ENCODE measurements at places on chromosomes 16 and 17. TPM values are rescaled to one million over a fixed set of nuclear protein-coding genes. Genes with fewer than 3 reads are reported as not detected.

- peak; percentile 43 for DNase-seq
Observed at GRCh38 chr16:54171626-54172537, 114.7 kb downstream of the IRX3 start.

DNA sequence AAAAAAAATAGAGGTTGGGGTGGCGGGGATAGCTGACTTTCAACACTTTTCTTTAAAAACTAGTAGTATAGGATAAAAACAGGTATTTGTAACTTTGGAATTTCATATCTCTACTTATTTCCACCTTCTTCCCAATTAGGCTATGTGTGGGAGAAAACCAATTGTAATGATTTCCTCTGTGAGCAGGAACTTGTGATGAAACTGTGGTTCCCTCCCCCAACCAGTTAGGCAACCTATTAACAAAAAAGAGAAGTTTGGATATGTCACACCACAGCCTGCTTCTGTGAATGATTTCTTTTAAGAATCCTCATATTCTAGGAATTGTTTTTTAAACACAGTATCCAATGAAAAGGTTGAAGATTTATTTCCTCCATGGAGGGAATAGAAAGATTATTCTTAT, 1.9 kb downstream of the IGSF6 start:
- no peak for DNase-seq

GRCh38 chr17:34154961-34155730, 99.9 kb upstream of the CCL2 start:
- DNase-seq: no peak

DNA sequence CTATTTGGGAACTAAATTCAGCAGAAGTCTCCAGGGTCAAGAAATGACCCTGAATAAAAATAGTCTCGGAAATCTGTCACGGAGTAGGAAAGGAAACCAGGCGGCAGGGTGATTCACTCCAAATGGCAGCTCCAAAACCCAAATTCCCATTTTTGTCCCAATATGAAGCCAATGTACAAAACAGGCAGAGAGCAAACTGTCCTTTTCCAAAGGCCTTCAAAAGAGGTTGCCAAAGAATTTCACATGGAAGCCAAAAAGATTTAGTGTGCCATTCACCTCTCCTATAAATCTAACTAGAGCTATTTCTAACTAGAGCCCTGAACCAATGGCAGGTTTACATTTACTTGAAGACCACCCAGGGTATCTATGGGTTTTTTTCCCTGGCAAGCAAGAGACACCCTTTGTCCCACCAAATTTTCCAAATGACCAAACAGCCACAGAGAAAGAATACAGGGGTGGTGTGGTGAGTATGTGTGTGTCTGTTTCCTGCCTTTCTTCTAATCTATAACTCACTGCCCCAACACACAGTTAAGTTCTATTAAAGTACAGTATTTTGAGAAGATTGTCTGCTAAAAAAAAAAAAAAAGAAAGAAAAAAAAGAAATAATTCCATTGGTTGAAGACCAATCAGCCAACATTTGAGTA, 6.8 kb downstream of the MYO1D start:
- no peak for DNase-seq

Gene MYH2
- total RNA-seq: not detected

GRCh38 chr17:46003907-46004748, 5.1 kb downstream of the STH start:
- peak; percentile 62 for DNase-seq

Gene YBX2
- total RNA-seq: 0.24 TPM

- no peak for DNase-seq
Observed at GRCh38 chr16:81784072-81784795, 5.1 kb downstream of the PLCG2 start.

DNA sequence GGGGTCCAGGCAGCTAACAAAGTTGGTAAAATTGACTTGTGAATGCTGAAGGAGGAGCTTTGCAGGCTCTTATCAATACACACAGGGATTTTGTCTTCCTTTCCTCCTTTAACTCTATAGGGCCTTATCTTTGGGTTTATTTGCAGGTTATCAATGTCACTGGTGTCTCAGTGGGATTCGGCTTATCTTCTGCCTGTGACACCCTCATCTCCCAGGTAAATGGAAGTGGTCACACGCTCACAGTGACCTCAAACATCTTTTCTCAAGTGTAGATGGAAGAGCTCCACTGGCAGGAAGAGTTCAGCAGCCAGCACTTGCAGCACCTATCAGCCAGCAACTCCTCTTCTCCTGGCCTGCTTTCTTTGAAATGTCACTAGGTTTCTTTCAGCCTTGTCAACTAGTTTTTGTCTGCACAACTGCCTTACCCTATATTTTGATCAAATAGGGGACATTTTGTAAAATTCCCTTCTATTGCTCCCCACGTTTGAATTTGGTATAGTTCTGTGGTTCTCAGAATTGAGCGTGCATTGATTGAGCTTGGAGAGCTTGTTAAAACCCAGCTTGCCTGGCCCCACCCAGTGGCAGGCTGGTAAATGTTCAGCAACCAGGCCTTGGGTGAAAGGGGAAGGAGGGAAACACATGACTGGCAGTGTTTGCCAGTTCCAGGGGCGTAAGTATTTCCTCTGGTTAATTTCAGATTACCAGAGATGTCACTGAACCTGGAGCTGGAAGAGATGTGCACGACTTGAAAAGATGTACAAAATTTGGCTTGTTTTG, 12.8 kb downstream of the SLC47A1 start:
- DNase-seq: peak; percentile 7

DNA sequence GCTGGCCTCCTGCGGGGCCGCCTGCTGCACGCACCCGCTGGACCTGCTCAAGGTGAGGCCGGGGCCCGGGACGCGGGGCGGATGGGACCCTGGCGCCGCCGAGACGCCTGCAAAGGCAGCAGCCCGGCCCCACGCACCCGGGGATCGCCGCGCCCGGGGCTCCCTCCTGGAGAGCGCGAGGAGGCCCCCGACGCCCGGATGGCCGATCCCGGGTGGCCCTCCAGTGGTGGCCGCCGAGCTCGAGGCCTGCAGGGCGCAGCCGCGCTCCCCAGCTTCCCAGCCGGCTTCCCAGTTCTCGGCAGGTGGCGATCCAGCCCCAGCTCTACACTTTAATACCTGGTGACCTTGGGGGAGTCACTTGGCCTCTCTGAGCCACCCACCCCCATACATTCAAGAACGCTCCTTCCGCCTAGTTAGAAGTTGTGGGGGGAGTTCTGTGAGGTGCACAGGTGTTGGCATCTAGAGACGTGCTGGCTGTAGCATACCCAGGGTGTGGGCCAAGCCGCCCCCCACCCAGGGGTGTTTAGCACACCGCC, 452 bp downstream of the SLC25A10 start:
- DNase-seq: peak; percentile 71
